ENCODE measurements at places on chromosomes 7 and 10. TPM values are rescaled to one million over a fixed set of nuclear protein-coding genes. Genes with fewer than 3 reads are reported as not detected.
A peak's percentile ranks its signal among the peaks of the same experiment; 100 is the strongest.

DNA sequence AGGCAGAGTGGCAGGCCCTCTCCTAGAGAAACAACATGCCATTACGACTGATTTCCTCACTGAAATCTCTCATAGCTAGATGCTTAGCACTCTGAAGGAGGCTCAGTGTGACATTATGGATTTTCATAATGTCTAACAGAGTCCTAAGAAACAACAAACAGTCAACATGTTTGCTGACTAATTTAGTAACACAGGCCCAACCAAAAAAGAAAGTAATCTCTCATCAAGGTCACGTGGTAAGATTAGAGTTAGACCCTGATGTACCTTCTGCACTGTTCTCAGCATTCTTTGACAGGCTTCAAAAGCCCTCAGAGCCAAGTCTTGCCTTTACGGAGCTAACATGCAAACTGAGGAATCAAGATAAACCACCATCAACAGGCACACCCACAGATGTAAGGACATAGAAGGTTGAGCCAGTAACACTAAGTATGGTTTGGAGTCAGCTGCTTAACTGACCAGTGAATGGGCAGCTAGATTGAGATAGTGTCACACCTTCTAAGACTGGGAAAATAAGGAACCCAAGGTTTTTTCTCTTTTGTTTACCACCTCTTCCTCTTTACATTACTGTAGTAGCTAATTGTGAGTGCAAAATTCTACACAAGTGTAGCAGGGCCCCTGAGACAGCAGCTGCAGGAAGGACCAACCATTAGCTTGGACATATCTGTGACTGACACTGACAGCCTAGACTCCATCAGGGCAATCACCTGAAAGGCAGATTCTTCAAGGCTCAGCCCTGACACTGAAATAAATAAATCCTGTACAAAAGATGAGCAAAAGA is 15.3 kb upstream of the KCNIP2 start:
- ATAC-seq: peak; percentile 88

- no peak for ATAC-seq
These were observed 377.6 kb downstream of the PHTF2 start for GRCh38 chr7:78176171-78176570.

ITPRID1 gene
- not detected for total RNA-seq

GRCh38 chr7:140069298-140069949 is 6.7 kb upstream of the PARP12 start:
- peak; percentile 86 for ATAC-seq

- ATAC-seq: no peak
These were observed 45.7 kb downstream of the HIBADH start for GRCh38 chr7:27616914-27617548.

DNA sequence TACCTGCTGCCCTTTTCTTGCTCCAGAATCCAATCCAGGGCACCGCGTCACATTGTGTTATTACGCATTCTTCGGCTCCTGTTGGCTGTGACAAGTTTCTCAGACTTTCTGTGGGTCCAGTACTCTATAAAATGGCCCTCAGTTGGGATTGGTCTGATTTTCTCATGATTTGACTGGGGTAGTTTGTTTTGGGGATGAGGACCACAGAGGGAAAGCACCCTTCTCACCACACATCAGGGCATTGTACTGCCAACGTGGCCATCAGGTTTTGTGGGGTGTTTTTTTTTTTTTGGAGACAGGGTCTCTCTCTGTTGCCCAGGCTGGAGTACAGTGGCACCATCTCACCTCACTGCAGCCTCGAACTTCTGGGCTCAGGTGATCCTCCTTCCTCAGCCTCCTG is 17.0 kb upstream of the ORAI2 start:
- ATAC-seq: peak; percentile 29

GRCh38 chr7:77391230-77391629 is 24.9 kb downstream of the GSAP start:
- no peak for ATAC-seq

DNA sequence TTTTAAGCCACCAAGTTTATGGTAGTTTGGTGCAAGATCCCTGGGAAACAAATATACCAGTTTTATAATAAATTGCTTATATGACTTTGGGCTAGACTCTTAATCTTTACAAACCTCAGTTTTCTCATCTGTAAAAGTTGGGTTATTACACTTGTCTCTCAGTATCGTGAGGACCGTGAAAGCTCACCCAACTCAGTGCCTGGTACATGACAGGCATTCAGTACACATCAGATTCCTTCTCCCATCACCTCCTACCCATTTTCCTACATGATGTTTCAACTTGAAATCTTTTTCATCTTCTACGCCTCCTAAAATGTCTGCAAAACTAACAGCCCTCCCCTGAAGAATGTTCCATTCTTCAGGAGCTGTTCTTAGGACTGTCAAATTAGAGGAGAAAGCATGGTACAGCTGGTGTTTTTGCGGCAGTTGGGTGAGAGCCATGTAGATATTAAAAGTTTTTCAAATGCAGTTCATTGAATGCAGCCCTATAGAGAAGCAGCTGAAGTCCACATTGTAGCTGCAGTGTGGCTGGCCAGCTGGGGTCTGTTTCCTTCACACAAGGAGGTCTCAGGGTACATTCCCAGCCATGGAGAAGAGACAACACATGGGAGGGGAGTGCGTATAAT is 812.8 kb downstream of the LRMDA start:
- ATAC-seq: no peak

- ATAC-seq: no peak
These were observed 27.8 kb downstream of the RHEB start for GRCh38 chr7:151491859-151492258.

NUTM2B gene
- total RNA-seq: 0.45 TPM

- no peak for ATAC-seq
These were observed 236.3 kb downstream of the SDK1 start for GRCh38 chr7:3537210-3537875.

- no peak for ATAC-seq
These were observed 60.7 kb downstream of the CHCHD3 start for GRCh38 chr7:133021196-133021595.

GPC2 gene
- total RNA-seq: 2.8 TPM

DNA sequence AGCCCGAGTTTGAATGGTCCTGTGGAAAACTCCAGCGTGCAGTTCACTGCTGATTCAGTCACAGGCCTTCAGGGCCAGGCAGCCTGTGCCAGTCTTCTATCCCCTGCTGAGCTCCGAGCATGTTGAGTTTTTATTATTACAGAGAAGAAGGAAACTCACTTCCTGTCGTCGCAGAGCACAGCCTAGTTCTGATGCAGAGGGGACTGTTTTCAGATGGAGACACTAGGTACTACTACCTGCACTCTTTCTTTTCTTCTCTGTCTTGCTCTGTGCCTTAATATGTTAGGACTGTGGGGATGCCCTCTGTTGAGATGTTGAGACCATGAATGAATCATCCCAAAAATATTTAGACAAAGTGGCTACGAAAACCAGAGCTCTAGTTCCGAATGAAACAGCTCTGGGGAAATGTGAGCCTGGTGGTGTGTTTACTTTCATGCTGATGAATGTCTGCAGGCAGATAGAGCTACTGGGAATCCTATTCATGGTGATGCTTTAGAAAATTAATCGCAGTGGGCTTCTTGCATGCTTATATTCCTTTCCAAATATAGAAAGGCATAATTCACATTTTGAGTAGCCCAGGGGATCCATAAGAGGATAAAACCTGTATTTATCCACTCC is 29.6 kb downstream of the CASP7 start:
- ATAC-seq: no peak

- no peak for ATAC-seq
These were observed 569.5 kb upstream of the LRRN3 start for GRCh38 chr7:110521357-110521911.

CYP2W1 gene
- not detected for total RNA-seq

All from activated T-helper 17 cell treated with anti-CD3 and anti-CD28 coated beads, Interleukin-2, amount 50 U/mL, for 72 hours (primary cell).